Bone marrow (tissue), 2 donors: ENCODE measurements at places on chromosomes 11 and 22.

DNA sequence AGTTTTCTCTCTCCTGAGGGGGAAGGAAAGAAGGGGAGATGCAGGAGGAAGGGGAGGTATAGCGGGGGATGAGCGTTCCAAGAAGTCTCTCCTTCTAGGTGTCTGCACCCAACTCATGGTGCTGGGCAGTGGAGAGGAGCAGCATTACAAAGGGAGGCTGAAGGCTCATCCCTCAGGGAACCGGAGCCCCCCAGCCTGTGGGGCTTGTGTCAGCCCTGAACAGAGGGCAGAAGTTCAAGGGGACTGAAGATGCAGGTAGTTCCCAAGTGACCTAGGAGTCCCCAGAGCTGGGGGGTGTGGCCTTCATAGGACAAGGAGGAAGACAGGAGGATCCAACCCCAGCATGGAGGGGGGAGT lies 1.8 kb downstream of the C11orf68 start:
- no peak for DNase-seq

GRCh38 chr22:35373781-35374180 lies 7.1 kb upstream of the HMOX1 start:
- no peak for DNase-seq

DNA sequence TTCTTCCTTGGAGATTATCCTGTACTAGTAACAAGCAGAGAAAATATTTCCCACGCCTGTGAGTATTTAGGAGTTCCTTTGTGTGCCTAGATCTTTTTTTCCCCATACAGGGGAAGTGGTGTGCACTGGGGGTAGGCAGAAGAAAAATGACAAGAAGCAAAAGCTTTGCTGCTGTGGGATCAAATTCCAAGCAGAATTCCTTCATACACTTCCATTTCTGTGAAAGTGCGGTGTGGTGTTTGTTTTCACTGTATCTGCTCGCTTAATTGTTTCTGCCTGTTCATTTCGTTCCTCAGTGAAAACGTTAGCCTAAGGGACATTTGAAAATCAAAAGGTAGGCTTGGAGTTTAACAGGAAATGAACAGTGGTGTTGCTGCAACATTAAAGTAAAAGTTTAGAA lies 47.9 kb downstream of the BLID start:
- no peak for DNase-seq

- no peak for DNase-seq
Observed at GRCh38 chr11:128294671-128295050, 292.7 kb downstream of the ETS1 start.

DNA sequence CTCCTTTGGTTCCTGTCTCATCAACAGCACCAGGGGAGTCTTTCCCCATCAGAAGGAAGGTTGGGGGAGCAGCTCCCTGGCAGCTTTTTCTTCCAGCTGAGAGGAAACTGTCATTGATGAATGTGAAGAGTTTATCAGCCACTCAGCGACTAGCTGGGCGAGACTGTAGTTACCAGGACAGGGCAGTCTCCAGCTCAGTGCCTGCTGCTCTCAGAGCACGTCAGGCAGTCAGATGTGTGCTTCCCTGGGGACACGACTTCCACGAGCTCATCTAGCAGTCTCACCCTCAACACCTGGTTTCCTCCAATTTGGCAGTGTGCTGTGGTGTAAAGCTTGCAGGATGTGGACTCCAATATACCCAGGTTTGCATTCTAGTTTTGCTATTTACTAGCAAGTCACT lies 12.5 kb upstream of the C1QTNF4 start:
- DNase-seq, result no peak

DNA sequence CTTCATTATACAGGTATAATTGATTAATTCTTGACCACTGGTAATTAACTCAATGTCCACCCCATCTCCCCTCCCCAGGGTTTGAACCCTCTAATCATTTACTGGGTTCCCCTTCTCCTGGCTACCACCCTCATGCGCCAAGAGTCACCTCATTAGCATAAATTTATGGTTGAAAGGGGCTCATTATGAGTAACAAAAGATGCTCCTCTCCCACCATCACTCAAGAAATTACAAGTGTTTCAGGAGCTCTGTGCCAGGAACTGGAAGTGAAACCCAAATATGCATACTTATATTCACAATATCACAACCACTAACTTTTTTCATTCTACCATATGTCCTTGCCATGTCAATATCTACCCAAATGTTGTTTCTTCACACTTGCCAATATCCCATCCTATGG lies 7.8 kb upstream of the STIP1 start:
- DNase-seq, result no peak

GRCh38 chr22:36218648-36219193 lies 17.1 kb upstream of the APOL4 start:
- no peak for DNase-seq

- no peak for DNase-seq
Observed at GRCh38 chr11:110859998-110860397, 147.8 kb upstream of the ARHGAP20 start.

DNA sequence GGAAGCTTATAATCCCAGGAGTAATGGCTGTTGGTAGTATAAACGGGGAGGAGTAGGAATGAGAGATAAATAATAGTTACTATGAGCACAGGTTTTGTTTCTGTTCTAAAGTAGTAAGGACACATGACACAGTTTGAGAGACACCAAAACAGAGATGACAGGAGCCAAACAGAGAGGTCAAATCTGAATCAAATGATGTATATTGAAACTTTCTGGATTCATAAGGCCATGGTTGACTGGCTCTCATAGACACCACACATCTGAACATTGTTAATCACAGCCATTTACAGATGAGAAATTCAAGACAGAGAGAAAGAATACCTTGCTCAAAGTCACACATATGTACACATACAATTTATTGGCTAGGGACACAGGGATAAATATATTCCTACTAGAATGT lies 63.4 kb upstream of the UCP3 start:
- no peak for DNase-seq

DNA sequence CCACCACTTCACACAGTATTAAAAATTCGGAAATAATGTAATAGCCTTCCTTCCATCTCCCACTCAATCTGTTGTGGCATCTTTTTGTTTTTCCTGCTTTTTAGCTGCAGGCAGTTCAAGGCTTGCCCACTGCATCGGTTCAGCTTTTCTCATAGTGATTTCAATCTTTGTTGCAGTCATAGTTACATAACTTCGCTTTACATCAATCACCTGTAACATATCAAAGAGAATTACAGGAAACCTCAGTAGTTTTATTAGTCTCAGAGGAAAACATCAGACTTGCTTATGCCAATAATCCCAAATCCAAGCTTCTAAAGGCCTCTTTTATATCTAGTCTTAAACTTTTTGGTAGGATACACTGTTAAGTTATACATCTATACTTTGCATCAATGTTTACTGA lies 20.5 kb downstream of the CHORDC1 start:
- no peak for DNase-seq

GRCh38 chr11:71103266-71103665 lies 149.1 kb downstream of the SHANK2 start:
- no peak for DNase-seq

DNA sequence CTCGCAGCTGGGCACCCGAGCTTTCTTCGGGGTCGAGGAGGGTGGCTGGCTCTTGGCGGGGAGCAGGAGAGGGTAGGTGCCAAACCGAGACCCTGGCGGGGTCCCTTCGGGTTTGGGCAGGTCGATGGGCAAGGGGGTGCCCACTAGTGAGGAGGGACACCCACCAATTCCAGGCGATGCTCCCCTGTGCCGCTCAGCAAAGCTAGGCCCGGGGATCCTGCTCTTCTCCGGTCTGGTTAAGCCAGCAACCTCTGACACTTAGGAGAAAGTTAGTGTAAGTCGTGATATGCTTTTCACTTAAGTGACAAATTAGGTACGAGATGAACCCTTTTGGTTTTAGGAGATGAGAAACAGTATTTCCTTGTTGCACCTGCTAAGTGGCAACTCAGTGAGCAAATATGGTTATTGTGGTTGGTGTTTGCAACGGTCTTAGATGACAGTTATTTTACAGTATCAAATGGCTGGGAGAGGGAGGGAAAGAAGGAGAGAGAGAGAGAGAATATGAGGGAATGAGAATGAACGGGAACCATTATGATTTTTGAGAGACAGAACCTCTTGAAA lies 565 bp downstream of the NUCB2 start:
- no peak for DNase-seq

- no peak for DNase-seq
Observed at GRCh38 chr22:44132724-44133123, 48.0 kb upstream of the PARVG start.

- DNase-seq, result no peak
Observed at GRCh38 chr11:75326439-75326810, 25.0 kb downstream of the ARRB1 start.

- no peak for DNase-seq
Observed at GRCh38 chr11:64359712-64360445, 917 bp downstream of the RPS6KA4 start.

GRCh38 chr11:67255864-67256263 lies 10.4 kb upstream of the GRK2 start:
- no peak for DNase-seq

GRCh38 chr11:1224491-1225385 lies 1.9 kb downstream of the MUC5B start:
- no peak for DNase-seq

- no peak for DNase-seq
Observed at GRCh38 chr11:73287400-73288101, 15.4 kb downstream of the P2RY6 start.

DNA sequence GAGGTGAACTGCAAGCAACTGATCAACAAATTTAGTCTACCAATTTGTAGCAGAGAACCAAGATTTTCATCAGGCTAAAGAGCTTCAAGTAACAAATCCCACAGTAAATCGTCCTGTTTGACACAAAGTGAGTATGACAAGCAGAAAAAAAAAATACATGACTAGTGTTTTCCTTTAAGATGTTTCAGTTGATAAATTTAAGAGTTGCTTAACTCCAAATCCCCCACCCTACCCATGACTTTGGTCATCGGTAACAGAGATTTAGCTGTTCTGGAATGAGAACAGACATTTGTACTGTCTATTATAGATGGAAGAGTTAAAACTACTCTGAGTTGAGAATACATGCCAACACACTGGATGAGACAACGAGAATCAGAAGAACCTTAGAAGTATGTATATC lies 165.0 kb upstream of the MTMR2 start:
- DNase-seq, result no peak

GRCh38 chr11:36061471-36061870 lies 117.6 kb downstream of the LDLRAD3 start:
- DNase-seq, result no peak

DNA sequence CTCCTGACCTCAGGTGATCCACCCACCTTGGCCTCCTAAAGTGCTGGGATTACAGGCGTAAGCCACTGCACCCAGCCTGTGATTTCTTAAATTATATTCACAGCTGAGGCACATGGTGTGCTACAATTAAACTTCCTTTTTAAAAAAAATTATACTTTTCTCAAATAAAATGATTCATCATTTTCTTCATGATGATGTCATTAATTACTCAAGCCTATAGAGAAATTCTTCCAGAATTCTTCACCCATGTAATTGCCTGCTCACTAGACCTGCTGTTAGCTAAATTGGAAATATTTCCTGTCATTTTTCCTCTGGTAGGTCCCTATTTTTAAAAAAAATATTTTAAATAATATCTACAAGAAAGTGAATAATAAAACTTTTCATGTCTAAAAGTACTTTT lies 440.0 kb upstream of the ANO3 start:
- DNase-seq, result no peak
